Stimulated activated CD4-positive, alpha-beta T cell treated with anti-CD3 and anti-CD28 coated beads, TNF-alpha, amount 100 ng/mL, for 48 hours (primary cell): ENCODE measurements at places on chromosomes 3 and 15.

GRCh38 chr3:54874816-54875556 lies 52.9 kb downstream of the LRTM1 start:
- DNase-seq, result no peak

DNA sequence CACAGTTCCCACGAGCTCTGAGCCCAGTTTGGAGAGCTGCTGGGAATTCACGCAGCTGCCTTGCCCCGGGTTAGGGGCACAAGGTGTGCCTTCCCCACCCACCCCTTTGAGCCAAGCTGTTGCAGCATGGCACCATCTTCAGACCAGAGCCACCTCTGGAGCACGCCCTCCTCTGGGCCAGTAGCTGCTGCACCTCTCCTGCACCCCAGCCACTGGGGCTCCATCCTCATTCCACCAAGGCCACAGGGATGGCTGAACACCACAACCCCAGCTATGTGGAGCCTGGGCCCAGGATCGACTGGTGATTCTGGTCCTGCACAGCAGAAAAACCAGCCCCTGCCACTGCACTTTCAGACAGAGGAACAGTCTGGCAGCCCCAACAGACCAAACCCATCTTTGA lies 25.7 kb downstream of the TUBGCP5 start:
- DNase-seq, result no peak

GRCh38 chr3:151174351-151174750 lies 28.7 kb downstream of the GPR171 start:
- DNase-seq, result no peak

DNA sequence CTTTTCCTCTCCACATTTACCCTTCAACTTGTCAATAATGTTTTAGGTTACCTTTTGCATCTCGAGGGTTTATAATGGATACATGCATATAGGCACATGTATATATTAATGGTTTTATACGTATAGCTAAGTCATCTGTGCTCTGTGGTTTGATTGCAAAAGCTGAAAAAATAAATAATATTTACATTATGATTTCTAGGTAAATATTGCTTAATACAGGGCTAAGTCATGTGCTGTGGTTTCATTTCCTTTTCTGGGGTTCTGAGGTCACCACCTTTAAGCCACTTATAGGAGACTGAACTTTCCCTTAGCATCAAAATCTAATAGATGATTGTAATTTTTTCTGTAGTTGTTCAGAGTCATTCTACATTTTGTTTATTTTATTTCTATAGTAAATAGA lies 33.1 kb downstream of the LPP start:
- DNase-seq, result no peak

DNA sequence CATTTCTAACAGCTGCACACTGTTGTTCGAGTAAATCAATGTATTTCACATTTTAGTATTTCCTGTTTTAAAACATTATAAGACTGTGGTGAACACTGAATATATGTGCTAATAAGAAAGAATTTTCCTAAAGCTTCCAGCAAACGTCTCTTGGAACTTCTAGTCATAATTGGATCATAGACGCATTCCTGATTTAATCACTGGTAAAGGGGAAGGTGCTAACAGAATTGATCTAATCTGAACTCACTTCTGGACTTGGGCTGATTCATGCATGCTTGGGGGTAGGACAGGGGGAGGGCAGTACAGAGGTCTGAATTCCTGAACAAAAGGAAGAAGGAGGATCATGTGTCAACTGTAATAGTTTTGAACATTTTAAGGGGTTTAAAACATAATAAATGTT lies 7.3 kb upstream of the LEKR1 start:
- no peak for DNase-seq

GRCh38 chr15:37756407-37756806 lies 178.0 kb upstream of the TMCO5A start:
- DNase-seq, result no peak

DNA sequence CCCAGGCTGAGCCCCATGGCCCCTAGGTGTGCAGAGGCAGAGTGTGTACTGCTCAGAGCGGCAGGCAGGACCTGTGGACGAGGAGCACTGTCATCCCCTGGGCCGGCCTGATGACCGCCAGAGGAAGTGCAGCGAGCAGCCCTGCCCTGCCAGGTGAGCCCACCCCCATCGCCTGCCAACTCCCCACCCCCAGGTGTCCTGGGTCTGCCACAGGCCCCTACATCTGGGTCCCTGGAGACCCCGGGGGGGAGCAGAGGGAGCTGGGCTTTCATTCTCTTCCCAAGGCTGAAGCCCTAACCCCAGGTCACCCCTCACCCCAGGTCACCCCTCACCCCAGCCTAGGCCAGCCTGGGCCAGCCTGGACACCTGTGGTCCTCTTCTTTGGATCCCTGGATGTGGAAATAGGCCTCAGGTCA lies 93.1 kb downstream of the TBC1D2B start:
- no peak for DNase-seq

DNA sequence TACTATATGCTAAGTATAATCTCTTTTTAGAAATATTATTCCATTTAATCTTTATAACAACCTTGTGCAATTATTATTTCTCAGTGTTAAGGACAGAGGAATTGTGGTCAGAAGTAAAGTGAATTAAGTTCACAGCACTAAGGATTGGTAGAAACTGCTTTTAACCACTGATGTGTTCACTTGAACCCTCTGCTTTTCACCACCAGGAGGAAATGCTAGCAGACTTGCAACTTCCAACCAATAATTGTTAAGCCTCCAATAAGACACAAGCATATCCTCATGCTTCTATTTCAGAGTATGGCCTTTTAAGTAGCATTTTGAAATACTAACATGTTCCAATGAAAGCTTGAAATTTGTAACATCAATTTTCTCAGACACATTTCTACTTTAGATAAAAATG lies 527.4 kb downstream of the SI start:
- DNase-seq, result no peak

DNA sequence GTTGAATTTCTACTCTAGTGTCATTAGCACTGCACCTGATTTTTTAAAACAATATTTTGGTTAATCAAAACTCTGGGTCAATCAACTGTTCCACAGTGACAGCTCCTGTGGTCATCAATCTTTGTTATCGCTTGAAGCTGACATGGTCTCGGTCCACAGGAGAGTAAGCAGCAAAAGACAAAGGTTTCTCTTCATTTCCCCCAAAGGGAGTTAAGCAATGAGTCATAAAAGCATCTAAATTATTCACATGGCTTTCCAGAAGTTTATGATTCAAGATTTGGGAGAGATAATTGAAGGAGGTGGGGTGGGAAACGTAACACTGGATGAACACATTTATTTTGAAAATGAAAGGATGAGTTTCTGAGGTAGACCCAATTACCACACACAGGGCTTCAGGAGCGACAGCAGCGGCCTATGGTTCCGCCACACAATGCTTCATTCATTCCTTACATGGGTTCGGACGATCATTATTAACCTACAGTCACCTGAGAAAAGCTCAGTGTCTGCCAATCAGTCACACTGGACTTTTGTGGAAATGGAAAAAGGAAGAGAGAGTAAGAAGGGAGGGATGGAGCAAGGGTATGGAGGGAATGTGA lies 505.1 kb downstream of the FHIT start:
- DNase-seq, result no peak

DNA sequence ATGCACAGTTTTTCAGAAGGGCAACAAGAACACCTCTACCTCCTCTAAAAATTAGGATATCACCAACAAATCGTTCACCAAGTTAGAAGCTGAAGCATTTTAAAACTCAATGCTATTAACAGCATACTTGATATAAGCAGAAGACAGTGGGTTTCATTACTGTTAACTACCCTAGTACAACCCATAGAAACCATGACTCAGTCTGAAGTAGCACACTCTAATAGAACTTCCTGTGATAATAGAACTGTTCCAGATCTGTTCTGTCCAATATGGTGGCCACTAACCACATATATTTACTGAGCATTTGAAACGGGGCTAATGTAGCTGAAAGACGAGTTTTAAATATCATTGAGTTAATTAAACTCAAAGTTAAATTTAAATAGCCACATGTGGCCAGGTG lies 1075.6 kb downstream of the FHIT start:
- no peak for DNase-seq

- no peak for DNase-seq
Observed at GRCh38 chr15:39479911-39480310, 101.0 kb upstream of the THBS1 start.

DNA sequence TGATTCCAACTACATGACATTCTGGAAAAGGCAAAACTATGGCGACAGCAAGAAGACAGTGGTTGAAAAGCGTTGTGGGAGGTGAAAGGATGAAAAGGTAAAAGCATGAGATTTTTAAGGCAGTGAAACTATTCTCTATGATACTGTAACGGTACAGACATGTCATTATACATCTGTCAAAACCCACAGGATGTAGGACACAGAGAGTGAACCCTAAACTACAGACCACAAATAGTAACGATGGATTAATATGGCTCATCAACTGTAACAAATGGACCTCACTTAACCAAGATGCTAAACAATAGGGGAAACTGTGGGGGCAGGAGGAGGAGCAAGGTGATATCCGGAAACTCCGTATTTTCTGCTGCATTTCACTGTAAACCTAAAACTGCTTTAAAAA lies 39.1 kb downstream of the MYO9A start:
- no peak for DNase-seq

GRCh38 chr15:70153921-70154717 lies 56.4 kb upstream of the TLE3 start:
- no peak for DNase-seq

DNA sequence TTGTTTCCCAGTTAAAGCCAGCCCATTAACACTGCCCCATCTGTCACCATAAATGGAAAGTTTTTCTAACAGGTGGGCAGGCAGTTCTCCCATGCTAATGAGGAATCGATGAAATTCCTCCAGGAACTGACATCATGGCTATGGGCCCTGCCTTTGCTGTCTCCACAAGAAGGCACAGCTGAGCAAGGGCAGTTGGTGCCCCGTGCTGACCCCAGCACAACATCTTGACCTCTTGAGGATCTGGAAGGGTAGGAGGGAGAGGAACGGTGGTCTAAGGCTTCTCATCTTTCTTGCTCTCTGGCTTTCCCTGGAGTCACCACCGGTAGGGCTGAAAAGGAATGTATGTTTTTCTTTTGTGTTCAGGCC lies 46.7 kb downstream of the CHCHD6 start:
- no peak for DNase-seq

DNA sequence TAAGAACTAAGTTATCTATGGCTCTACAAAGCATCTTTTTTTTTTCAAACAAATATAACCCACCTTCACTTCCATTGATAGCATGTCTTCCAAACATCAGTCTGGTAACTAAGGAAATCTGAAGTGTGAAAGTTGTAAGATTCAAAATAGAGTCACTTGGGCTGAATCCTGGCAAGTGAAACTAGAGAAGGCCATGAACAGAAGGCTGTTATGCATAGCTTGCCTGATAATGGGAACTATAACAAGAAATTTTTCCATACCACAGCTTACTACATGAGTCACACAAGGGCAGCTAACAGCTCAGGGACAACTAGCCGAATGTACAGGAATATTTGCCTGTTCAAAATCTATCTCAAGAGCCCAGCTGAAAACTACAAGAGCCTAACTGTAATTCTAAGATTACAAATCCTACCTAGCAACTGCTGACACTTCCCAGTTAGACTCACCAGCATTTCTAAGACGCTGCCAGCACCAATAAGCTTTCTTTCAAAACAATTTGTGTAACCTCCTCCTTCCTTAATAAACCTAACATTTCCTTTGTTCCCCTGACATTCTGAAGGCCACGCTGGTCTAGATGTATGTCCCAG lies 1066.5 kb downstream of the PLOD2 start:
- DNase-seq, result no peak

GRCh38 chr3:150469931-150470740 lies 62.0 kb downstream of the TSC22D2 start:
- DNase-seq, result no peak

- no peak for DNase-seq
Observed at GRCh38 chr3:191051037-191051436, 148.0 kb upstream of the OSTN start.

DNA sequence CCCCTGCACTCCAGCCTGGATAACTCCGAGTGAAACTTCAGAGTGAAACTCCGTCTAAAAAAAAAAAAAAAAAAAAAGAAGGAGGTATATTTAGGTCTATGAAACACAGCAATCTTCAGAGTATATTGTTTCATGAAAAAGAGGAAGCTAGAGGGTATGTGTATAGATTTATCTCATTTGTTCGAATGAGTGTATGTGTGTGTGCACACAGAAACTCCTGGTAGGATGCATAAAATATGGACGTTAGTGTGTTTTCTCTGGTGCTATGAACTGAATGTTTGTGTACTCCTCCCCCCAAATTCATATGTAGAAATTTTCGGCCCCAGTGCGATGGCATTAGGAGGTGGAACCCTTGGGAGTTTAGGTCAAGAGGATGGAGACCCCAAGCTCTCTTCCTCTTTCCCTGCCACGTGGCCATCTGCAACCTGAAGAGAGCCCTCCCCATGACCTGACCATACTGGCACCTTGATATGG lies 98.6 kb upstream of the KLF13 start:
- DNase-seq, result no peak

GRCh38 chr3:156865732-156866131 lies 39.6 kb downstream of the LEKR1 start:
- no peak for DNase-seq

- no peak for DNase-seq
Observed at GRCh38 chr15:101600035-101600434, 52.1 kb downstream of the TM2D3 start.

GRCh38 chr3:61668317-61668864 lies 107.0 kb downstream of the PTPRG start:
- no peak for DNase-seq

- DNase-seq, result no peak
Observed at GRCh38 chr3:186953011-186953487, 22.7 kb downstream of the ST6GAL1 start.

DNA sequence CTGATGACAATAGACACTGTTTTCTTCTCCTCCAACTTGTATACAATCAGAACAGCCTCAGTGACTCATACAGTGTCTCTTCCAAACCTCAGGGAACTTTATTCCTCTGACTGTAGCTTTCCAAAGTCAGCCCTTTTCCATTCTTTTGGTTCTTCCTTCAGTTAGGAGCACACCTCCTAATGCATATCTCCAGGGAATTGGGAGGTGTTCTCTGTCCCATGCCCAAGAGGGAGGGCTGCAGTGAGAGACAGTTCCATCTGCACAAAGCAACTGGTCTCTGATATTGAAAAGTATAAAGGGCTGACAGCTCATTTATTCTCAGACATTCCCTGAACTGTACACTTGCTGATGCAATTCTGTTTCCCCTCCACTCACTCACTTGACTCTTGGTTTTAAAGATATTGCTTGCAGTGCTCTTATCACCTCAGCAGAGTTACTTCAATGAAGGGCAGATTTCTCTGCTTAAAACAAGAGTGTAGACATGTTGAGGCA lies 337.8 kb upstream of the TBC1D5 start:
- no peak for DNase-seq

DNA sequence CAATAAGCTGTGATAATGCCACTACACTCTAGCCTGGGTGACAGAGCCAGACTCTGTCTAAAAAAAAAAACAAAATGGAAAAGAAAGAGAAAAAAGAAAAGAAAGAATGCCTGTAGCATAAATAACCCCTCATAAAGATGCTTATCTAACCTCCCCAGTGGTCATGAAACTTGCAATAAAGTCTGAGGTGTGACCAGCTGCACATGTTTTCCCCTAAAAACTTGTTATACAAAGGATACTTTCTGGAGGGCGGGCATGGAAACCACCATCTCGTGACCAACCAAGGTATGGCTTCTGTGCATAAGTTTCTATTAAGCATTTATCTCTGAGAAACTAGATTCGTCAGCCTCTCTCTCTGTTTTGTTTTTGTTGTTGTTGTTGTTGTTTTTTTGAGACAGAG lies 21.8 kb downstream of the CCDC32 start:
- DNase-seq, result no peak

GRCh38 chr3:179967622-179968021 lies 69.1 kb downstream of the PEX5L start:
- DNase-seq, result no peak

- DNase-seq, result peak; percentile 21
Observed at GRCh38 chr3:32296251-32297204, 58.0 kb downstream of the CMTM8 start.

GRCh38 chr3:6965881-6966280 lies 105.0 kb downstream of the GRM7 start:
- no peak for DNase-seq
